Amniotic epithelial cell (primary cell): ENCODE measurements at places on chromosomes 2 and 18.
A peak's percentile ranks its signal among the peaks of the same experiment; 100 is the strongest.

DNA sequence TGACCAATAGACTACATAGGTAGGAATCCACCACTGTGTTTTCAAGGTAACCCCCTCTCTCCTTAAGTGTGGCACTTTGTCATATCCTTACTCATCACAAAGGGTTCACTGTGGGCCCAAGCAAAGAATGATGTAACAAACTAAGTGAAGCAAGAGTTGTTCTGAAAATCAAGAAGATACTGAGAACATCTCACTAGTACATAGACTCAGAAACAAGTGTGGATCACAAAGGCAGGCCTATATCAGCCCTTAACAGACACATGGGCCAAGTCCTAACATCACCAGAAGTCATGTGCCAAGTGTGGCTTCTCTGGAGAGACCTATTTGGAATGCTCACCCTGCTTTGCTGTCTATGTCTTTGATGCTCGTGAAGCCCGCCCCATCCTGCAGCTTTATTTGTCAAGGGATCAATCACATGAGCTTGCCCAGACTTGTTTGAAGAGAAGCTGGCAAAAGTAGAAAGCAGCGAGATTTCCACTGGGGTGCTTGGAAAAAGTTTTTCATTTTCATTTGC is 131.2 kb upstream of the TTC39C start:
- DNase-seq = peak; percentile 26

DNA sequence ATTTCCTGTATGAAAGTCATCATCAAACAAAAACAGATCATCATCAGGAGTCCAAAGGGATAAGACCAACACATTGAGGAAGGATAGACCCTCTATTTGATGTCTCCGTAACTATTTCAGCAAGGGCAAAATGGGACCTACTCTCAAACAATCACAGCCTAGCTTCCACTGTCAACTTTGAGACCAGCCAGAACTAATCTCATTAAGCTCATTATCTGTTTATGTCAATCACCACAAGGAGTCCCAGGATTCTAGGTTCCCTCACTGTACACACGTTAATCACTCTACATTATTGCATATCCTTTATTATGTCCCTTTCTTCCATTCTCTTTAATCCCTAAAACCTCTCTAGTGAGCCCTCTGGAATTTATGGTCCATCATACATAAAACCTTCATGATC is 370.3 kb upstream of the LINC00305 start:
- DNase-seq = no peak

- DNase-seq = no peak
Observed at GRCh38 chr18:55543130-55543704, 44.8 kb downstream of the TCF4 start.

DNA sequence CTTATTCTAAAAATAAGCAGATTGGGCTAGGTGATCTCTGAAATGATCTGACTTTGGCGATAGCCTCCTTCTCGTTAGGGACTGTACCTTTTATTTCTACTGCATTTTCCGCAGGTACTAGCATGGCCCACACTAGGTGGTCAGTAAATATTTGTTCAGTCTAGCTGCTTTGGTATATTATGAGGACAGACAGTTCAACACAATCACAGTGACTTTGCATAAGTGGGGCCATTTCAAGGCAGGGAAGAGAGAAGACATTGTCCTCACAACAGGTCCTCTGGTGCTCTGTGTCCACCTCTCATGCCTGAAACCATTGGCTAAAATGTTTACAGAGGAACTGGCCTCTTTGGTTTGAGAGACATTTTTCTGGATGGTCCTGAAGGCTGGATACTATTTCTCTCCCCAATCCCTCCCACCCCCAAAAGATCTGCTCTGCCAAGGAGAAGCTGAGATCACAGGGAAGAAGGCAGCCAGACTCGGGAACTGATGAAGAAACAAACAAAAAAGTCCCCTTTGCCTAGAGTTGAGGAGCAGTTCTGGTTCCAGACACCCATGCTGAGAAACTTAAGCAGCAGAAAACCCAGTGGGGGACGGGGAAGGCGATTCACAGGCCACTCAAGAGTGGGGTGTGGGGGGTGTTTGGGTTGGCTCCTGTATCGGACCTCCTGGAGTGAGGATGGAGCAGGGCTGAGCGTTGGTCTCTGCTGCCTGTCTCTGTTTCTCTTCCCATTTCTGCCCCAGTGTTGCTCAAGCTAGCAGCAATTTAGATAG is 2.9 kb upstream of the TNP1 start:
- no peak for DNase-seq

GRCh38 chr2:29688429-29688828 is 233.0 kb downstream of the ALK start:
- no peak for DNase-seq

DNA sequence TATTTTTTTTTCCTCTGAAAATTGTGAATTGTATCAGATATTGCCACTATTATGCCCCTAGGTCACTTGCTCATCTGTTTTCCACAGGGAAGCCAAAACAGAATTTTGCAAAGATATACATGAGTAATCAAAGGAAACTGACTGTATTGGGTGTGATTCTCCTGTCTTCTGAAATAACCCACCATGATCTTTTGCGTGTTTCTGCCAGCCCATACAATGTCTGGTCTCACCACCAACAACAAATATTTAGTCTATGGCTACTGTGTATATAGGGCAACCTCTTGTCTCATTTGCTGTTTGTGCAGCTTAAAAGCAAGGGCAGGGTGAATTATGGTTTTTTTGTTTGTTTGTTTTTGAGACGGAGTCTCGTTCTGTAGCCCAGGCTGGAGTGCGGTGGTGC is 26.5 kb downstream of the EPAS1 start:
- no peak for DNase-seq

DNA sequence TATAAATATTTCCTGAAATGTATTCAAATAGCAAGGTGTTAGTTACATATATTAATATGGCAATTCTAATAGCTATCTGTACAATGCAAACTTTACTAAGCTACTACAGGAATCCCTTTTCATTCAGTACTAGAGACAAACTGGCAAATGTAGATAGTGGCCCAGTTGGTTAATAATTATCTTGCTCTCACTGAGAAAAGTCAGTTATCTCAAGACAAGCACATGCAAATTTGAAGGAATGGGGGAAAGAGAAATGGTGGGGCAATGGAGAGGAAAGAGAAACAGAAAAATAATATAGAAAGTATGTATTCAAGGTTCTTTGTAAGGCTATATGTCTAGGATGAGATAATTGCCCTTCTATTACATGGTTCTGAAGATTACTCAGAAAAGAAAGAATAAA is 280.0 kb downstream of the FIGN start:
- no peak for DNase-seq

GRCh38 chr2:25331686-25332365 is 9.9 kb downstream of the DNMT3A start:
- DNase-seq = peak; percentile 24

- no peak for DNase-seq
Observed at GRCh38 chr18:13566941-13567746, 159.2 kb downstream of the FAM210A start.

- DNase-seq = no peak
Observed at GRCh38 chr2:207939342-207940108, 85.8 kb downstream of the PLEKHM3 start.

- no peak for DNase-seq
Observed at GRCh38 chr2:42878581-42878980, 86.2 kb upstream of the HAAO start.

- peak; percentile 71 for DNase-seq
Observed at GRCh38 chr2:234677758-234678538, 181.1 kb upstream of the ARL4C start.

GRCh38 chr2:152566728-152567069 is 150.6 kb downstream of the PRPF40A start:
- DNase-seq = peak; percentile 75

GRCh38 chr18:48580782-48581181 is 42.0 kb downstream of the CTIF start:
- DNase-seq = no peak

DNA sequence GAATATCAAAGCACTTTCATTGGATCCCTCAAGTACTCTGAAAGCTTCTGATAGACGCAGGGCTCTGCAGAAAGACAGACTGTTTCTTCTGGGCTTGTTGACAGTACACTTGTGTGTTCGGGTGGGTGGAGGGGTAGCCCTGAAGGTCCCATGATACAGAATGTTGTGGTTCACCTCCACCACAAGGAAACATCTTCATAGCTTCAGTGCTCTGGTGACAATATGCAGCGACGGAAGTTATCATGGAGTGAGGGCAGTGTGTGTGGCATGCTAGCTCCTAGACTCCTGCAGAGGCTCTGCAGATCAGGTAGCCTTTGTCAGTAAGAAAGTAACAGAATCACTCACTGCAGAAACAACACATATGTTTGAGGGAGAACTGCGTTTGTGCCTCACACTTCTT is 90.7 kb downstream of the MEIS1 start:
- no peak for DNase-seq

GRCh38 chr2:129803871-129804270 is 175.6 kb upstream of the RAB6C start:
- DNase-seq = no peak

DNA sequence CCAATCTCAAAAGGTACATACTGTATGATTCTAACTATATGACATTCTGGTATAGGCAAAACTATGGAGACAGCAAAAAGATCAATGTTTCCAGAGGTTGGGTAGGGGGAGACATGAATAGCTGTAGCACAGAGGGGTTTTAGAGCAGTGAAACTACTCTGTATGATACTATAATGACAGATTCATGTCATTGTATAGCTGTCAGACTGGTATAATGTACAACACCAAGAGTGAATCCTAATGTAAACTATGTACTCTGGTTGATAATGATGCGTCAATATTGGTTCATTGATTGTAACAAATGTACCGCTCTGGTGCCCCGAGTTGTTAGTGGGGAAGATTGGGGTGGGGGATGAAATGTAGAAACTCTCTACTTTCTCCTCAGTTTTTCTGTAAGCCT is 172.4 kb upstream of the SPOPL start:
- no peak for DNase-seq

DNA sequence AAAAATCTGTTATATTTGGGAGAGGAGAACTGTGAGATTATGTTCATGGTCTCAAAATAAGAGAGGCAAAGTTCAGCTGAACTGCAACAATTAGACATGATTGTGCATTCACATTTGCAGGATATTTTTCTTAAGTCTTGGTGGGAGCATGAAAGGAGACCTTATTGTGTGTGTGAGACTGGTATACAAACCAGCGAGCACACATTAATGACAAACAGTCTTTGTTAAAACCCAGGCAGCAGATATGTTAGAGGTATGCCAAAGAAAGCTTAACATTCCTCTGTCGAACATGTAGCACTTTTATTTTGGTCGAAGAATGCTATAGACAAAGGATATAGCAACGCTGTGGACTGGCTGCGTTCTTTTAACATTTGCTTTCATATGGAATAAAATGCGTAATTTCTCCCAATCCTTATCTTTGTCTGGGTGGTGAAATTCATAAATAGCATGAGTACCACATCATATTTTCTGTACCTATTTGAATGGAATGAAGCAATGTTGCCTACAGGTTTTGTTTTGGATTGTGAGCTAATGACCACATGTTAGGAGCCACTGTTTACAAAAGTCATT is 88.4 kb downstream of the ICOS start:
- no peak for DNase-seq

GRCh38 chr18:76364282-76365259 is 130.5 kb downstream of the ZNF516 start:
- DNase-seq = no peak

GRCh38 chr18:31835528-31836133 is 75.0 kb upstream of the SLC25A52 start:
- peak; percentile 81 for DNase-seq

DNA sequence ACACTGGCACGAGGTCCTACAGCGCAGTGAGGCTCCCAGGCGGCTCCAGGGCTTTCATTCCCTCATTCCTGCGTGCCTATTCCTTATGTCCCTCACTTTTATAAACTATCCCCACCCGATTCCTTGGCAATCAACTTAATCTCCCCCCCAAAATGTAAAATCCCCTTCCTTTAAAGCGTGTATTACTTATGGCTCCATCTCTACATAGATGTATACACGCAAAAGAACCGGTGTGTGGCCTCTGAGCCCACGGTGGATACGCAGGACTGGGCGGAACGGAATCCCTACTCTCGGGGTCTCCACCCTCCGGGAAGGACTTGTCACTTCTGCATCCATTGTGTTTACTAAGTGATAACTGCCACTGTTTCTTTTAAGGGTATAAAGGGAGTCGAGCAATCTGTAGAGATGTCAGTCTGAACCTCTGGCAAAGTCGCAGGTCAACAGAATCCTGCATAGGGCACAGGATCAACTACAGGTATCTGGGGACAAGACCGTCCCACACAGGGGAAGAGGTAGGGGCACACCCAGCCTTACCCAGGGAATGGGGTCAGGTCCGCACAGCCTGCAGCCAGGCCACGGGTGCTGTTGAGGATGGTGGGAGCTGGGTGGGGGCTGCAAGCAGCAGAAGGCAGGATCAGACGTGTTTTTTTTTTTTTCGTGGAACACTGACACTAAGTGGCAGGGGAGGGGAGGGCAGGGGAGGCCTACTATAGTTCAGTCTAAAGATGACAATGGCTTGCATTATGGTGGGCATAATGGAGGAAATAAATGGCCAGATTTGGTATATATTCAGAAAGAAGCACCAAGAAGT is 42.1 kb downstream of the HDLBP start:
- no peak for DNase-seq

DNA sequence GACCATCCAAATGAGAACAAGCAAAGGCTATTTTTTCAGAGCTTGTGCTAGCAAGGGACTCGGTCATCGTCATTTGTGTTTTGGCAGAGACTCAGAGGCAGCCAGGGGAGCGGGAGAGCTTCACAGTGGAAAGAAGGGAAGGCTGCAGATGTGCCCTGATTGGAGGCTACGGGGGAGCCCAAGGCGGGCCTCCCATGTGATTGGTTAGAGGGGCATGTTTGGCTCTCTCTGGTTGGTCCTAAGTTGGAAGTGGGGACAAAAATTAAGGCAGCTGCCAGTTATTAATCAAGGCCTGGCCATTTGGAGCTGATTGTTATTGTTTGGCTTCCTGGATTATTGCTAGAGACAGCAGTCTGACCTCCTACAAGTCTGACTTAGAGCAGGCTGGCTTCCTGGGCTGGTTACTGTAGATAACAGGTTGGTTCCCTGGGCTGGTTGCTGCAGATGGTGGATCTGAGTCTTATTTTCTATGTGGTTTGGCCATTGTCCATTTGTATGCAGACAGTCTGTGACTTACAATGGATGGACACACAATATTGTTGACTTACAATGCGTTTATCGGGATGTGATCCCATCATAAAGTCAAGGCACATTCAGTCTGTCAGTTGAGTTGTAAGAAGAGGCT is 5.9 kb downstream of the FER1L5 start:
- no peak for DNase-seq

GRCh38 chr2:37619959-37620300 is 51.5 kb downstream of the CDC42EP3 start:
- DNase-seq = no peak

GRCh38 chr2:239600650-239601049 is 199.8 kb upstream of the HDAC4 start:
- DNase-seq = no peak
